Stimulated activated CD8-positive, alpha-beta memory T cell treated with anti-CD3 and anti-CD28 coated beads, Interleukin-7, amount 100 ng/mL, for 48 hours (primary cell): ENCODE measurements at places on chromosomes 16 and 17.

- DNase-seq = no peak
Measured at GRCh38 chr17:8520981-8521380, 85.3 kb downstream of the NDEL1 start.

GRCh38 chr17:65743308-65743655 lies 181.8 kb upstream of the AXIN2 start:
- no peak for DNase-seq

- DNase-seq = no peak
Measured at GRCh38 chr16:89575247-89576152, at the start of gene CPNE7. Gene CPNE7 (plus strand): TSS chr16:89575758. CDS start chr16:89575898, 140 bp downstream.

DNA sequence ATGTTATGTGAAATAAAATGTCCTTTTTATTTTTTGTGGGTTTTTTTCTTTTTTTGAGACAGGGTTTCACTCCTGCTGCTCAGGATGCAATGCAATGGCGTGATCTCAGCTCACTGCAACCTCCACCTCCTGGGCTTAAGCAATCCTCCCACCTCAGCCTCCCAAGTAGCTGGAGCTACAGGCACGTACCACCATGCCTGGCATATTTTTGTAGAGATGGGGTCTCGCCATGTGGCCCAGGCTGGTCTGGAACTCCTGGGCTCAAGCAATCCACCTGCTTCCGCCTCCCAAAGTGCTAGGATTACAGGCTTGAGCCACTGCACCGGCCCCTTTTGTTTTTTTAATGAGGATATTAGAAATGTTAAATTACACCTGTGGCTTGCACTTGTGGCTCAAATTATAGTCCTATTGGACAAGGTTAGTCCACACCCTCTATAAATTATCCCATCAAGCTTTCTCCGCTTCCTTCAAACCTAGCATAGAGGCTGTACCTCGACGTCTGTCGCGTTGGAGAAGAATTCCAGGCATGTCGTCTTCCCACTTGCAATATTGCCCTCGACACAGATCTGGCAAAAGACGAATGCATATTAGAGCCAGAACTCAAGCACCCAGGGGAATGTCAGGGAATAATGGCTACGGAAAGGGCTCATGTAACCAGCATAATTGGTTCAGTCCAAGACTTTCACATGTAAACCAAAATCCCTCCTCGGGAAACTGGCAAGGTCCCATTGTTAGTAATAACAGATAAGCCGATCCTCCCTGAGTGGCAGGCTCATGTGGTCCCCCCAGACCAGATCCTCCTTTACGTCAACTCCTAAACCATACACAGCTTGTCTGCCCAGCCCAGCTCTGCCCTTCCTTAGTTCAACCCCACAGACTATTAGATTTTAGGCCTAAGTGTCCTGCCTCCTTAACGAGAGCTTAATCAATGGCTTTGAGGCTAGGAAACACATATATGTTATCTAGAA lies 8.2 kb downstream of the TK2 start:
- DNase-seq = no peak

DNA sequence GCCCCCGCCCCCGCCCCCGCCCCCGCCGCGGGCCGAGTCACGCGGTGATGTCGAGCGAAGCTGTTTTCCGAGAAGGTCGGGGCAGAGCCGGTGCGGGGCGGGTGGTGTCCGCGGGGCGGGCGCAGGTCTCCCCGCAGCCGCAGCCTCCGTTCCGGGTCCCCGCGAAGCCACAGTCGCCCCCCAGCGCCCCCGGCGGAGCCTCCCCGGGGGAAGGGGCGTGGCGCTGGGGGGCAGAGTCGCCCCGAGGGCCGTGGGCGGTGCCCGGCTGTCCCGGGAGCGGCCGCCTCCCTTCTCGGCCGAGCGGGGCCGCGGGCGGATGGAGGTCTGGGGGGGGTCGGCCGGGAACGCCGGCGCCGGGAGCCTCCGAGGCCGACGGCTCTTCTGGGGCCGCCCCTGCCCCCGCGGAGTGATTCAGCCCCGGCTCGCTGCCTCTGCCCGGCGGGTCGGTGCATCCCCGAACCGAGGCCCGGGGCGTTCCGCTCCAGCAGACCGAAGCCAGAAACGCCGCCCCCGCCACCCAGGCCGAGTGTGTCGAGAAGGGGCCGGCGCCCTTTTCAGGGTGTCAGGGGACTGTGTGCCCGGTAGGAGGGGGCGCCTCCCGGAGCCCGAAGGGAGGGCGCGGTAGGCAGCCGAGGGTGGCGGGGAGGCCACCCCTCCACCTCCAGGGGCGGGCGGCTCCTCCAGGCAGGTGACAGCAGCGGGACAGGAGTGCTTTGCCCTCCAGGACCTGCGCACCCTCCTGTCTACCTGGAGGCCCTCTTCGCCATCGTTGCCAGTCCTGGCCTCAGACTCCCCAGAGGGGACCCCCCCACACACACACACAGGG lies 1.7 kb downstream of the METRNL start:
- DNase-seq = peak; percentile 27

GRCh38 chr16:48491517-48491916 lies 106.3 kb upstream of the SIAH1 start:
- no peak for DNase-seq

- DNase-seq = no peak
Measured at GRCh38 chr17:7437950-7438614, 1.2 kb upstream of the FGF11 start.

GRCh38 chr17:77373299-77374169 lies 232.8 kb downstream of the SEC14L1 start:
- no peak for DNase-seq

- no peak for DNase-seq
Measured at GRCh38 chr16:53949715-53950410, 245.9 kb downstream of the FTO start.

DNA sequence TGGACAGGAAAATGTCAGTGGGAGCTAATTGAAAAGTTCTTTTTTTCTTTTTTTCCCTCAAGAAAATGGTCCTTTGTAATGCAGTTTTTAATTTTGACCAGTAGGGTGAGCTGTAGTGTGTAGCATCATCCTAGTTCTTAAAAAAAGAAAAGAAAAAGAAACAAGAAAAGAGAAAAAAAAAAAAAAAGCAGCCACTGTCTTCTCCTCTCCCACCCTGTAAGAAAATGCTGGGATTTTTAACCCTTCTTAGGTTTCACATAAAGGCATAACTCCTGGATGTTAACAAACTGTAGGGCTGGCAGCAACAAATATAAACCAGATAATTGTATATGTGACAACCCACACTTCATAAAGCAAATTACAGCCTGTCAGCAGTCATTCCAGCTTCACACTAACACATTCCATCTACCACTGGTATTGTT lies 78.1 kb downstream of the SKAP1 start:
- DNase-seq = no peak

DNA sequence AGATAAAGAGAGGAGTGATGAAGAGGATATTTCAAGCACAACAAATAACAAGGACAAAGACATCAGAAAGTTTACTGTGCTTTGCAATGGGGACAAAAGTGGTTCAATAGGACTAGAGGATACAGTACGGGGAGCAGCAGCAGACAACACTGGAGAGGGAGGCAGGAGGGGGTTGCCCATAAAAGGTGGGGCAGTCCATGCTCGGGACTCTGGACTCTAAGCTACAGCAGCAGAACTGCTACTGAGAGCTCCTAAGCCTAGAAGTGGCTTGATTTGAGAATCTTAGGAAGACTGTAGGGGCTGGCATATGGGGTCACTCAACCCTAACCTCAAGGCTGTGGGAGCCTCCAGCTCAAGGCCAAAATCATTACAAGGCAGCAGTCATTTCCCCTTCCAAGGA lies 62.2 kb downstream of the C17orf67 start:
- no peak for DNase-seq

DNA sequence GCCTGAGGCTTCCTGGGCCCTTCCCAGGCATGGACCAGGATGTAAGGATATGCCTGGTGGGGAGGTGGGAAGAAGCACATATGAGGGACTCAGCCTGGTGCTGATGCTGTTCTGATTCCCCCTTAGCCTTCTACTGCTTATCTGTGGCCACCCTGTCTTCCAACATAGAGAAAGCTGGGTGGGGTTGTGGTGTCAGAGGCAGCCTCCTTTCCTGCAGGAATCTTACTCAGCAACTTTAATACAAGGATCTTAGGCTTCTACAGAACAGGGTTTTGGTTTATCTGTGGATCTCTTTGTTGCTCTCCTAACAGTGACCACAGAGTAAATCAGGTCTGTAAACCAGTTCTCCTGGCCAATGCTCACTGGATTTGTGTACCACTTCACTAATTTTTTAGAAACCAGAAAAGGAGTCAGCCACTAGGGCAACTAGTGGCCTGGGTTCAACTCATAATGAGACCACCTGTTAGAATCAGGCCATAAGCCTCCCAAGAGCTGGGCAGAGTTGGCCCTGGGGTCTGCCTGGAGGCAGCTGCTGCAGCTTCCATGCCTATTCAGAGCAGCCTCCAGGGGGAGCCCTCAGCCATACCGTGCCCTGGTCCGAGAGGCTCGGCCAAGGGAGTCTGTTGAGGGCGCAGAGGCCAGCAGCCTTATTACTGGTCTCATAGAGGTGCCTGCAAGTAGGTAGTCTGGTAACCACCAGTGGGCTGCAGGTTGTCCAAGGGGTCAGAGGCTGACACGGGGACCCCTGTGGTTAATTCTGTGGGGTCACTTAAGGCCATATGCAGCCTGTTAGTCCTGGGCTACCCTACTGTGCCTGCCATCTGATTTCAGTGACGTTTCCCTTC lies 7.1 kb downstream of the HAS3 start:
- DNase-seq = peak; percentile 41

DNA sequence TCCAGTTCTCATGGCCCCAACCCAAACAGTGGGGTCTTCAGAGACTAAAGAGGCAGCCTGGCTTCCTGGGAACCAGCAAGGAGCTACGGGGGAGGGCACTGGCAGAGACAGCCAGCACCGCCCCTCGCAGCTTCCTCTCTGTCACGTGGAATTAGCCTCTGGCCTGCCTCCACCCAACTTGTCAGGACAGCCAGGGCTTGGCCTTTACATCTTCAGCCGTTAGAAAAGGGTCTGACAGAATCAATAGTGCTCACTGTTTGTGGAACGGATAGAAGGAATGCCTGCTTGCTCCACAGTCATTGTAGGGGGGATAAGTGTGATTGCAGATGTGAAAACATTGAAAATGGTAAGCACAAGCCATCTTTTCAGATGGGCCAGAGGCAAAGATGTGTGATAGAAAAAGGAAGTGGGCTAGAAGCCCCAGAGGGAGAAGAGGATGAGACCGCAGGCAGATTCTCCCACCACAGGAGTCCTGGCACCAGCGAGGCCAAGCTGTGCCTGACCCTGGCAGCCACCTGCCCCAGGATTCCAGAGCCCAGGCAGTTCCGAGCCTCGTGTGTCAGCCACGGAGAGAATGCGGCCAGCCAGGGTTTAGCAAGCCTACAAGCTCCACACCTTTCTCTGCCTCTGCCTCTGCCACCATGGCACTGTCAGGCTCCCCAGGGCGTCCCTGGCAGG lies 18.6 kb downstream of the GRIN2C start:
- DNase-seq = no peak

- no peak for DNase-seq
Measured at GRCh38 chr16:28845293-28845692, 855 bp downstream of the TUFM start.

DNA sequence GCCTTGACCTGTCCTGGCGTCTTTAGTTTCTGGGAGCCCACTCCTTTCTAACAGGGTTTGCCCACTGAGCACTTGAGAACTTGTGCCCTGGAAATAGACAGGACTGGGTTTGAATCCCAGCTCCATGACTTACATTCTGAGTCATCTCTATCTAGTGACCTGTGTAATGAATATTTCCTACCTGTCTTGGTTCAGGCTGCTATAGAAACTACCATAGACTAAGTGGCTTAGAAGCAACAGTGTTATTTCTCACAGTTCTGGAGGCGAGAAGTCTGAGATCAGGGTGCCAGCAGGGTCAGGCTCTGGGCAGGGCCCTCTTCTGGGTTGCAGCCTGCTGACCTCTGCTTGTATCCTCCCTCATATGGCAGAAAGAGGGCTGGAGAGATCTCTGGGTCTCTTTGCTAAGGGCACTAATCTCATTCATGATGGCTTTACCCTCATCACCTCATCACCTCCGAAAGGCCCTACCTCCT lies 110.7 kb upstream of the DHX40 start:
- no peak for DNase-seq

DNA sequence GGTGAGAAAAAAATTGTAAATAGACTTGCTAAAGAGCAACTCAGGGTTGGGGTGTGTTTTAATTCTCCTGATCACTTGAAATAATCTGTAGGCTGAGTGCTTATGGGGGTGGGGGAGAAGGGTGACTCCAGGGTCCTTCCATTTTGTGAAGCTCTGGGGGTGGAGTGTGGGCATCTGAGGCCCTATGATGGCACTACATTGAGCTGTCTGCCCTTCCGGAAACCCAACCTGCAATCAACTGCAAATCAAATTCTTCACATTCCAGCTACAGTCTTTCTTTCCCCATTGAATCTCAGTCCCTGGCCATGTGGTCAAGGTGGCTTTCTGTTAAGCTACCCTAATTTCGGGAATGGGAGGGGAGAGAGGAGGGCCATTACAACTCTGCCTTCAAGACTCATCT lies 6.0 kb upstream of the CDC6 start:
- DNase-seq = no peak

DNA sequence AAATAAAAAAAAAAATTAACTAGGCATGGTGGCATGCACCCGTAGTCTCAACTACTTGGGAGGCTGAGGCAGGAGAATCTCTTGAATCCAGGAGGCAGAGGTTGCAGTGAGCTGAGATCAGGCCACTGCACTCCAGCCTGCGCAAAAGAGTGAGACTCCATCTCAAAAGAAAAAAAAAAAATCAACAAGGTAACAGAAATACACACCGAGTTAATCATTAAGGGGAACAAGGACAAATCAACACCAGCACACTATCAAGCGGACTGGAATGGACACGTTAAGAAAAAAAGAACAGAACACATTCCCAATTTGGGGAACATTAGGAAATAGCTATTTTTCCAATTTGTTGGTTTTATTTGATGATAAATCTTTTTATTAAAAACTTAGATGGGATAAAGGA lies 28.4 kb upstream of the GLG1 start:
- DNase-seq = no peak

- peak; percentile 84 for DNase-seq
Measured at GRCh38 chr16:53130159-53131049, 75.6 kb downstream of the CHD9 start.

DNA sequence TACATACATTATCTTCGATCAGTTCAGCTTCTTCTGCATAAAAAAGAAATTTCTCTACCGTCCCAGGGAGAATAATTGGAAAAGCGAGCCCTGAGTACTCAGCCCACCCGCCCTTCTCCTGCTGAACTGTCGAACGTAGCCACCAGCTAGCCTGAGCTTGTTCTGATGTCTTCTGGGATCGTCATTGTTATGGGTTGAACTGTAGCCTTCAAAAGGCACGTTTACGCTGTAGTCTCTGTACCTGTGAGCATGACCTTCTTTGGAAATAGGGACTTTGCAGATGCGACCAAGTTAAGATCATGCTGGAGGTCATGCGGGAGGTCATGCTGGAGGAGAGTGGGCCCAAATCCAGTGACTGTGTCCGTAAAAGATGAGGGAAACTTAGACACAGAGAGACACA lies 86.2 kb downstream of the CMIP start:
- no peak for DNase-seq
